ENCODE measurements at places on chromosomes 4 and X.
A peak's percentile ranks its signal among the peaks of the same experiment; 100 is the strongest.

DNA sequence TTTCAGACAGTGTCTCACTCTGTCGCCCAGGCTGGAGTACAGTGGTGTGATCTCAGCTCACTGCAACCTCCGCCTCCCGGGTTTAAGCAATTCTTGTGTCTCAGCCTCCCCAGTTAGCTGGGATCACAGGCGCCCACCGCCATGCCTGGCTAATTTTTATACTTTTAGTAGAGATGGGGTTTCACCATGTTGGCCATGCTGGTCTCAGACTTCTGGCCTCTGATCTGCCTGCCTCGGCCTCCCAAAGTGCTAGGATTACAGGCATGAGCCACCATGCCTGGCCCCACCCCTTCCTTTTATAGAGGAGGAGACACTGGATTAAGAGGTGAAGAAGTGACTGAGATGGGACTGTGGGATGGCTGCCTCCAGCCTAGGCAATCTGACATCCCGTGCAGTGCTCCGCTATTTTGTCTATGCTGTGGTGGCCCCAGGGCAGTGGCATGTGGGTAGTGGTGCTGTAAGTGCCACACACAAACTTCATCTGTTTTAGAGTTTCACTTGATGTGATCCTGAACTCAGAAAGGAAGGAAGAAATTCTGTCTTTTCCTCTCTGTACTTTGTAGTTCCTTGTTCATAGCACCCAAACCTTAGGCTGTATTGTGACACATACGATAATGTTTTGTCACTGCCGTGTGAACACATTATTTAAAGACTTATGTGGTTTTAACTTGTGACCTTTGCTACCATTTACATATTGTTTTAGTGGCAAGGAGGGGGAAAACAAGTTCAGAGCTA lies 48.9 kb downstream of the FNIP2 start:
- DNase-seq = no peak

- DNase-seq = no peak
Measured at GRCh38 chrX:140389331-140389730, 115.5 kb downstream of the SOX3 start.

GRCh38 chrX:115363372-115363771 lies 73.9 kb downstream of the LUZP4 start:
- DNase-seq = no peak

GRCh38 chr4:79964020-79964399 lies 109.0 kb downstream of the ANTXR2 start:
- no peak for DNase-seq

DNA sequence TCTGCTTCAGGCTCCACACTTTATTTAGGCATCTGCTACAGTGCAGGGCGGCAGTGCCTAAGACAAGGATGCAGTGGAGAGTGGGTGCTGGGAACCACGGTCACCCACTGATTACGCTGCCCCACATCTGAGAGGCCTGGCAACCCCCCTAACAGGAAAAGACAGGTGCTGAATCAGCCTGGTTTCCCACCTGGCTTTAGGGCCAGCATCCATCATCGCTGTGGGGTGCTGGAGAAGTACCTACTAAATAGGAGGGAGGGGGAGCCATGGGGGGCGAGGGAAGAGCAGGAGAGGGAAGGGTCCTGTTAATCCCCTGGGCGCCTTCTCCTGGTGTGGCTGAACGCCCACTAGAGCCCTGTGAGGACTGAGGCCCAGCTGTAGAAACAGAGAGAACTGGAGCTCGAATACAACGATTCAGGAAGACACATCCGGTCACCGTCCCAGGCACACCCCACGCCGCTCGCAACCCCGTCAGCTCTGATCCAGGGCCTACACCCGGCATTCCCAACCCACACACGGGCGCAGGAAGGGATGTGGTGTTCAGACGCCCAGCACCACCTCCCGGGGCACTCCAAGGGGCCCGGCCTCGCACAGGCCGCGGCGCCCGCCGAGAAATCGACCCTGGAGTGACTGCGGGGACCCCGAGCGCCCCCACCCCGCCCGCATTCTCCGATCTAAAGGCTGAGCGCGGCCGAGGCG lies 554 bp downstream of the DCTD start:
- DNase-seq = no peak

DNA sequence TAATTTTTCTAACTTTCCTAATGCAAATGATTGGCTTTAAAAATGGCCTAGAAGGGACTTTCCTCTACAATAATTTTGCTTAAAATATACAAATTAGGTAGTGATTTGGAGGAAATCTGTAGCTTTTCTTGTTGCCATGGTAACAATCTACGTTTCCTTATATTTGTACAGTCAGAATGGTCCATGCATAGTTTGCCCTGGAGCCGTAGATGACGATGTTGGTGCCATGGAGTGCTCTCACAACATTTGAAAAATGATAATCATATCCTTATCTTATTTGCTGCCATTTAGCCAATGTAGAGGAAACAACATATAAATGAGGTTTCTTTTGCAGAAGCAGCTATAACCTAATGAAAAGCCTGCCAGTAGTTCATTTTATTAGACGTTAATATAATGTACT lies 89.0 kb upstream of the NMU start:
- DNase-seq = no peak

DNA sequence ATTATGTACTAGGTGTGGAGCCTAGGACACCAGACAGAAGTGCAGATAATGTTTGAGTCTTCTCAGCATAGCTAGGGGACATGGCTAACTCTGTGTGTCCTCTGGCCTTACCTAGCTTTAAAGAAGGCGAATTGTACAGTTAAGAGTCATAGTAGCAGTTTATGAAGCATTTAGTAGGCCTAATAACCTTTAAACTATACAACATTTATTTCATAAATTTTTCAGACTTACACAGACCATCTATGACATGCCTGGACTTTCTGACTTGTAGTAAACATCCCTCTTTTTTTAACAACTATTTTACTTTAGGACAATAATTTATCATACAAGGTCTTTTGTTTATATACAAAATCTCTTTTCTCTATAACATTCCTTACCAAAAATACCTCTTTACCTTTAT lies 37.4 kb downstream of the ETNPPL start:
- DNase-seq = no peak

DNA sequence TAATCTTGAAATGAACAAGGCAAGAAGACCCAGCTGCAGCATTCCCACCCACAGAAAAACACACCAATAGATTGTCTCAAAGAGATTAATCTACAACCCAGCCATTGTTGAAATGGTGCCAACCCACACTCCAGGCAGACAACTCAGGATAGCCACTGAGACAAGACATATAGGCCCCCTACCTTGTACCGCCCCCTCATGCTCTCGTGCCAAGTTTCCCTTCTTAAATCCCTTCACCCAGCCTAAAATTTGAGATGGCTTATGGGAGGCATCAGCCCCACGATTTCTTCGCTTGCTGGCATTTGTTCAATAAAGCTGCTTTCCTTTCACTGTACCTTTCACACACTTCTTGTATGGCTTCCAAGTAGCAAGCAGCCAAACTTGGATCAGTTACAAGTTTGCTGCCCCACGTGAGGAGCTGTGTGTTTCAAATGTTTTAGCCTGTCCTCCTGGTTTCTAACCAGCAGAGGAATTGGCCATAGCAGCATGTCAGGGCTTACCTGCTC lies 1754.1 kb downstream of the C4orf33 start:
- DNase-seq = no peak

GRCh38 chr4:94525993-94526728 lies 74.4 kb downstream of the PDLIM5 start:
- DNase-seq = no peak

- DNase-seq = peak; percentile 87
Measured at GRCh38 chrX:47366041-47366722, 4.2 kb upstream of the ZNF157 start.

Measured in activated effector memory CD4-positive, alpha-beta T cell treated with anti-CD3 and anti-CD28 coated beads, Interleukin-2, amount 50 U/mL, for 16 hours (primary cell).